Fibroblast of the aortic adventitia (primary cell): ENCODE measurements at places on chromosomes 5 and 9.

DNA sequence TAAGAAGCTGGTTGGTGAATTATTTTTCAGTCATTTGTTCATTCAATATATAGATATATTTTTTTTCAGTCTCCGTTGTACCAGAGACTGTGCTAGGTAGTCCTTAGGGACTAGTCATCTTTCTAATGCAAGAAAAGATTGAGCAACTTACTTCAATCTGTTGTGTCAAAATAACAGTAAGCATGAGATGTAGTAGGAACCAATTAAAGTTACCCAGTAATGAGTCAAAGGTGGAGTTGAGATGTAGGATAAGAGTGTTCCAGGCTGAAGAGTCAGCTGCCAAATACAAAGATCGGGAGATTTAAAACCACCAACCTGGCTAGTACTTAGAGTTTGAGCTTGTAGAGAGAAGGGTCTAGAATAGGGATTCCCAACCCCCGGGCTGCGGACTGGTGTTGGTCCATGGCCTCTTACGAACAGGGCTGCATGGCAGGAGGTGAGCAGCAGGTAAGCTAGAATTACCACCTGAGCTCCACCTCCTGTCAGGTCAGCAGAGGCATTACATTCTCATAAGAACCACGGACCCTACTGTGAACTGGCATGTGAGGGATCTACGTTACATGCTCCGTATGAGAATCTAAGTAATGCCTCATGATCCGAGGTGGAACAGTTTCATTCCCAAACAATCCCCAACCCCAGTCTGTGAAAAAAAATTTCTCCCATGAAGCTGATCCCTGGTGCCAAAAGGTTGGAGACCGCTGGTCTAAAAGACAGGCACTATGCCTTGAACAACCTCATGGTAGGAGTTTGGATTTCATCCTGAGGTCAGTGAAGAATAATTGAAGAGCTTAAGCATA lies 1241.5 kb upstream of the WWC1 start:
- DNase-seq: no peak

DNA sequence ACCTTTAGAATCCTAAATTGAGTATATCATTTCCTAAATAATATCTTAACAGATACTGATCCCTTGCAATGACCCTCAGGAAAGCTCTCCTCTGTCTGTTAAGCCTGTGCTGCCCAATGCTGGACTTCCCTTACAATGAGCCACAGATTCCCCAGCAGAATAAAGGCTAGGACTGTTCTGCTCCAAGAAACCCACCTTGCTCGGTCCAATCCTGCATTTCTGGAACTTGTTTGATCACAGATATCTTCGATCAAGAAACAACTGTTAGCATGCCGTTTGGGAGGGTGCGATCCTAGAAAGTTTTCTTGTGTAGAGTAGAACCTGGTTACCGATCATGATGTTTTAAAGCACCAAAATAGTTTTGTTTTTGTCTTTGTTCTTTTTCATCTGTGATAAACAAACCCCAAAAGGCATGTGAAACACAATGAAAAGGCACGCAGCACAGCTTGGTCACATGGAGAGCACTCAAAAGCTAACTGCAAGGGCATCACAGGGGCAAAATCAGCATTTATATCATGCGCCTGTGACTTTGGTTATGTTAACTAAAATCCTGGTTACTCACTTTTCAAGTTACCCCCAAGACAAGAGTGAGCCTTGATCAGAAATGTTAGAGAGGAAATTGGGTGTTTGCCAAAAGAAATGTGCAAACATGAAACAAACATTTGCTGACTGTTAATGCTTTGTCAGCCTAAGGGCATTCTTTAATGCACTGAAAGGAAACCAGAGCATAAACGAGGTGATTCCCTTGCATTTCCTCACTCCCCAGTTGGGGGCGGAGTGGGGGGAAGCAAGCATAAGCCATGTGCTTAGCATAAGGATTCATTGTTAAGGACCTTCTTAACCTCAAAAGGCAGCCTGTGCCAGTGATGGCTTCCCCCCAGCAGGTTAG lies 61.9 kb upstream of the ADAMTS16 start:
- no peak for DNase-seq

- DNase-seq: no peak
Observed at GRCh38 chr5:170745481-170746071, 37.9 kb upstream of the GABRP start.

- DNase-seq: no peak
Observed at GRCh38 chr9:114666851-114667250, 9.2 kb upstream of the TEX53 start.
